ENCODE measurements at places on chromosomes 1 and 21.

DNA sequence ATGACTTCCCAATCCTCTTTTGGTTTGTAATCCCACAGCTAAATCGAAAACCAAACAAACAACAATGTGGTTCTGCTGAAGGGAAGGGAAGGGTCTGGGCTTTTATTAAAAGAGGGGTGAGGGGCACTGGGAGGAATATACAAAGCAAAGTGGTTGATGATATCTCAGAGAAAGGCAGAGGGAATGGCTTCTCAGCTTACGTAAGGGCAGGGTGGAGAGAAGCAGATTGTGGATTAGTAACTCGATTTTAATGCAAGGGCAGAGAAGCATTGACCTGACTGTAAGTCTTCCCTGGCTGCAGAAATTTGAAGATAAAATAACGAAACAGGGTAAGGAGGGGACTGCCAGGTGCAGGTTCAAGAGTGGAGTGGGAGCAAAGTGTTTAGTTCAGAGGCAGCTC is 438.2 kb upstream of the LRRC7 start:
- no peak for DNase-seq

DNA sequence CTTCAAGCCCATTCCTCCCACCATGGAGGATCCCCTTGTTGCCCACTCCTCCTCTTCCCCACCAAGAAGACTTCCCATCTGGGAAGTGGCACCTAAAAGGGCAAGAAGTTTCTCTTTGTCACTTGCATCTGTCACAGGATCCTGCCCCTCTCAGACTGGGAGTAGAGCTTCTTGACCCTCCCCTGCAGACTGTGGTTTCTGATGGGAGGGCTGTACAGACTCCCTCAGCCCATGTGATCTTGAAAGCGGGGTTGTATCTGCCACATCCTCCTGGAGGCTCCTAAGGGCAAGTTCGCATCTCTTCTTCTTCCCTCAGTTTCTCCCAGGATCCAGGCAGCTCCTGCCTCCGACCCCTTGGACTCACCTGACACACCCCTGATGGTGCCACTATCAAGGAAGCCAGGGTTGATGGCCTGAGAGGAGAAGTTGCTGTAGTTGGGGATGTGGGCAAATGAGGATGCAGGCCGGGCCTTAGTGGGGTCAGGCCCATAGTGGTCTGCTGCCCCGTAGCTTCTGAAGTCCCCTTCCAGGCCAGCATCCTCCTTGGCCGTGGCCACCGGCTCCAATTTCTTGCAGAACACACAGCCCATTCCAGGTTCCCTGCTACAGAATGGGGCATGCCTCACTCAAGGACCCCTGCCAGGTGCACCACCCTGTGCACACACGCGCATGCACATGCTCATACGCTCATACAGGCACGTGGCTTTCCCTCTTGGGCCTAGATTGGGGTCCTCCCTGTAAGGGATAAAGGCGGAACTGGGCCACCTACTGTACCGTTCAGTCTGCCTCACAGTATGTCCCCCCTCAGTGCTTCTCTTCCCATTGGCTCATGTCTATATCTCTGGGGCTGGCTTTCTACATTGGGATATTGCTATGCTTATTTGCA is 11.4 kb downstream of the FGR start:
- DNase-seq = no peak

GRCh38 chr21:45989355-45990048 is 7.9 kb downstream of the COL6A1 start:
- DNase-seq = no peak

DNA sequence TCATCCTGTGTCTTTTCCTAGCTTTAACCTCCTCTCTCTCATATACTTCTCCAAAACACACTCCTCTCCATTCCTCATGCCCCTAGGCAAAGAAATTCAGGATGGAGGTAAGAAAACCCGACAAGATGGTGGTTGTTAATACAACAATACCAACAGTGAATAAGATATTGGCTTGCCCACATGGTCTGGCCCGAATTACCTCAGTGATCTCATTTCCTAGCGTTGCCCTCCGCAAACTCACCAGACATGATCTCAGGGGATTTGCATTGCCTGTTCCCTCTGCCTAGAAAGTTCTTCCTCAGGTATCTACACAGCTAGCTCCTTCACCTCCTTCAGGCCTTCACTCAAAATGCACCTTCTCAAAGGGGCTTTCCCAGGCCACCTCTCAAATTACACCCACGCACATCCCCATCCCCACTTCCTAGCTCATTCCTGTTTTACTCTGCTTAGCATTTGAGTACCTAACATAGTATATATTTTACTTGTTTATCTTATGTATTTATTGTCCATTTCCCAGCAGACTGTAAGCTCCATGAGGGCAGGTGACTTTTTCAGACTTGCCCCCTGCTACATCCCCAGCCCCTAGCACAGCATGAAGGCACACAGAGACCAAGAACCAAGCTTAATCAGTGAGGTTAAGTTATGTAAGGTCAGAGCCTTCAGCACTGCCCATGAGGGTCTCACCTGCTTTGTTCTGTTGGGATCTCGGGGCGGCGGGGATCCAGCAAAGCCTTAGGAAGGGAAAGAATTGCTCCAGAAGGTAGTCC is 10.2 kb upstream of the UBR4 start:
- no peak for DNase-seq

- no peak for DNase-seq
These were observed 595 bp downstream of the CRYBG2 start for GRCh38 chr1:26353210-26353859.

- no peak for DNase-seq
These were observed 146.9 kb upstream of the DUSP10 start for GRCh38 chr1:221888801-221889200.

DNA sequence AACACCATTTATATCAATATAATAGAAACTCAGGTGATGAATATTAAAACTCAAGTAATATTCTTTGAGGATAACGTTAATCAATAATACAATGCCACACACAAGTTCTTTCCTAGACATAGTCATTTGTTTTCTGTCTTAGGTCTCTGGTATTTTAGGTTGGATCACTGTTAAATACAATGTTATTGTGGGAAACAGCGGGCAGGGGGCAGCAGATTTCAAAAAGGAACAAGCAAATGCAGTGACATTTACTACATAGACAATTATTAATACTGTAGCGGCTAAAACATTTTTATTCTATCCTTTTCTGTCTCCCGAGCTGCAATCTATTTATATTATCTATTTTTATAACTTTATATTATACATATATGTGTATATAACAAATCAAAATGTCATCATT is 186.4 kb upstream of the ZNHIT6 start:
- DNase-seq = peak; percentile 2

GRCh38 chr1:14914351-14914988 is 239.1 kb upstream of the TMEM51 start:
- no peak for DNase-seq

DNA sequence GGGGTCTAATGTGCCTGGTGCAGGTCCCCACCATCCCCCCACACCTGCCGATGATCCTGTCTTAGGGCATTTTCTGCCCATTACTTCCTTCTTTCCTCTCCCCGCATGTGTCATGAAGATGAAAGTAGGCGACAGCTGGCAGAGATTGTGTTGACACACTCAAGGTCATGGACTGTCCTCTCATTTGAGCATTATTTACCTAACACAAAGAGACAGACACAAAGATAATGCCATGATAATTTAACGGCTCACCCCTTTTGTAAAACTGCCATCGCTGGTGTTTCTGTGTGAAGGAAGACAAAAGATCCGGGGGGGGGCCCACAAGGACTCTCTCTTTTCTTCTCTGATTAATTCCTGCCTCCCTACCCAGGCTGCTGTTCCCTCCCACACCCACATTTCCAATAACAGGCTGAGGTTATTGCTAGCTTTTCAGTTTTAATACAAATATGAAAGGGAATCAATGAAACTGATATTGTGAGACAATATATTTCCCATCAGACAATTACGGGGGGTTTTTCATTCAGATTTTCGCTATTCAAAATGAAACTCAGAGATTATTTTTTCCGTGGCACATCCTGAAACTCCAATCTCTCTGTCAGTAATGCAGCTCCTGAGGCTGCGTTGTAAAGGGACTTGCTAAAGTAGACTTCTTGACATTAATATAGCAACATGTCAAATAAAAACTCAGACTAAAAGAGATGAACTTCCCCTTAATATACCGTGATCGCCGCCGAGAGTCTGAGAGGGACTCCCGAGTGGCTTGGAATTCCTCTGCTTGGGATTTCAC is 561.1 kb downstream of the NPHP4 start:
- DNase-seq = no peak

DNA sequence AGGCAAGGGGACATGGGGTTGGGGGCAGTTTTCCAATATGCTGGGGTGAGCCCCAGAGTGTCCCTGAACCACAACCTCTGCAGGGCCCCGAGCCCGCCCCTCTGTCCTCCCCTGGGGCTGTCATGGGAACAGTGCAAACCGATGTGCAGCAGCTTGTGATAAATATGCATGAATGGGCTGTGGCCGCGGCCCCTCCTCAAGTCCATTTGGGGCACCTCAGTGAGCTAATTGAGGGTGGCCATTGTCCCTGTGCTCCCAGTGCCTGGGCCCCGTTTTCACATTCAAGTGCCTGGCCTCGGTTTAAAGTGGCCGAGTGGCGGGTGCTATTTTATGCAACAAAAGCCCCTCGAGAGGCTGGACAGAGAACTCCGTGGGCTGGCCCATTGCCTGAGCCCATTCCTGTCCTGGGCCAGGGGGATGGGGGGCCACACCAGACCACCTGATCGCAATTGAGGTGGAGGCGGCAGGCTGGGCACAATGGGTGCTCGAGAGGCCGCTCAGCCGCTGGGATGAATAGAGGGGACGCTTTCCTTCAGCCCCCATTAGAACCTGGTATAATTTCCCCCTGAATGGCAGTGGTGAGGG is 193.7 kb downstream of the FOXD2 start:
- no peak for DNase-seq

GRCh38 chr1:9345922-9346321 is 53.2 kb downstream of the SPSB1 start:
- no peak for DNase-seq

- DNase-seq = peak; percentile 7
These were observed 20.4 kb downstream of the DEGS1 start for GRCh38 chr1:224203243-224204016.

GRCh38 chr1:16442941-16443340 is 2.4 kb downstream of the NECAP2 start:
- no peak for DNase-seq

GRCh38 chr1:45876000-45876617 is 72.7 kb downstream of the MAST2 start:
- DNase-seq = no peak

- DNase-seq = no peak
These were observed 48.1 kb downstream of the CAMSAP2 start for GRCh38 chr1:200786788-200787187.

GRCh38 chr1:21263653-21264225 is 26.5 kb downstream of the ECE1 start:
- no peak for DNase-seq

DNA sequence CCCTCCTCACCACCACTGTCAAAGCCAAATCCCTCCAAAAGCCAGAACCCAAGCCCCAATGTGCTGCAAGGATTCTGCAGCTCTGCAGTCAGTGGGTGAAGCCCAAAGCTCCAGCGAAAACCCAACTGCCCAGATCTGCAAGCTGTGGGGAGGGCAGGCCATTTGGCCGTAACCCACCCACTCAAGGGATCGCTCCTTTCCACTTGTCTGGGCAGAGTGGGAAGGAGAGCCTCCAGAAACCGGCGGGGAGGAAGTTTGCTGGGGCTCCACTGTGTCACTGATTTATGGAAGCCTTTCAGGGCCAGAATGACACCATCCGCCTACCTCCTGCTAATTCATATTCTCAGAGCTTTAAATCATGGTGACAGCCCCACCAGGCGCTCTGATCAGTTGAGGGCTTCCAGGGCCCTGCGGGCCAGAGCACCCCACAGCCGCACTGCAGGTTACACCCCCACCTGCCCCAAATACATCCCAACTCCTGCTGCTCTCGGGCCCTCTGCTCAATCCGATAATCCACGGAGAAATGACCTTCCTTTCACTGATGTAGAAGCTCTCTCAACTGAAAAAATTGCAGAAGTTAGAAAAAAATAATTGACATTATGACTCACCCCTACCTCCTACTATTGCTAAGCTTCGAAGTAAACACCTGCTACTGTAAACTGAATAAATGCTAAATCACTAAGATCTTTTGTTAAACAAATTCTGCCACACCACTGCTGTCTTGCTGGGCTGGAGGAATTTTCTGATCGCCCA is 40.6 kb upstream of the RAB4A start:
- no peak for DNase-seq

GRCh38 chr1:63442141-63442475 is 74.7 kb downstream of the ALG6 start:
- DNase-seq = no peak

- DNase-seq = no peak
These were observed 43.4 kb downstream of the CNST start for GRCh38 chr1:246609632-246610031.

DNA sequence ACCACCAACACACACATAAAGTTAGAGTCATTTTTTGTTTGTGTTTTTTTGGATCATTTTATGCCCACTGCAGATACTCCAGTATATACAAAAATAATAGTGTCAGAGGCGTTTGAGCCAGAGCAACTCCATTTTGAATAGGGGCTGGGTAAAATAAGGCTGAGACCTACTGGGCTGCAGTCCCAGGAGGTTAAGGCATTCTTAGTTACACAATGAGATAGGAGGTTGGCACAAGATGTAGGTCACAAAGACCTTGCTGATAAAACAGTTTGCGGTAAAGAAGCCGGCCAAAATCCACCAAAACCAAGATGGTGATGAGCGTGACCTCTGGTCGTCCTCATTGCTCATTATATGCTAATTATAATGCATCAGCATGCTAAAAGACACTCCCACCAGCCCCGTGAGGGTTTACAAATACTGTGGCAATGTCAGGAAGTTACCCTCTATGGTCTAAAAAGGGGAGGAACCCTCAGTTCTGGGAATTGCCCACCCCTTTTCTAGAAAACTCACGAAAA is 40.6 kb downstream of the GJA5 start:
- DNase-seq = no peak

DNA sequence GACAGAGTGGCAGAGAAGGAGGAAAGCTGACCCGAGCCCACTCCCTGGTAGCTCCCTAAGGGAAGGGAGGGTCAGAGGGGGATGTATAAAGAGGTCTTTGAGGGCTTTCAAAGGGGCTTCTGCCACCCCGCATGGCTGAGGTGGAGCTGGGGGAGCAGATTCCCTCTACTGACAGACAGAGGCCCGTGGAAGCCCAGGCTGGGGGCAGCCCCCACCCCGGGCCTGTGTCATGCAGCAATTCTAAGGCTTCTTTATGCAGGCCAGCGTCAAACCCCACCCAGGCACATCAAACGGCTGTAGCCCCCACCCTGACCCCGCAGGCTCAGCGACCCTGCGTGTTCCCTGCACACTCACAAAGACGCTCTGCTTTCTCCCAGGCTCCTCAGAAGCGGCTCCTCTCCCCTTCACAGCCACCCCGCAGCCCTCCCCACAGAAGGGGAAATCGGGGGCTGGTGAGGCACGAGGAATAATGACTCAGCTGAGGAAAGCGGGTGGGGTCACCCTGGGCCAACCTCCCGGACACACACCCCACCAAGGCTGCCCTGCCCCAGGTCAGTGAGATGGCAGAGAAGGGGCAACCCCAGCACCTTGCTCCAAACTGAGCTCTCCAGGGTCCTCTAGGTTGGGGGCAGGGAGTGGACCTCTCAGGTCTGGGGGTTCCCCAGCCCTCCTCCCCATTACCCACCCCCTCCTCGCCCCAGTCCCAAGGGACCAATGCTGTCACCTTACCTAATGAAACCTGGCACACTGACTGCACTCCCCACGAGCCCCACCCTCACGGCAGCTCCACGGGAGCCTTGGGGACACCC is 10.8 kb downstream of the SLC45A3 start:
- no peak for DNase-seq

Data from CD4-positive, alpha-beta T cell treated with Interleukin-15 for 4 hours (primary cell).